WERI-Rb-1 (cell line): ENCODE measurements at places on chromosomes 7 and 10.
A peak's percentile ranks its signal among the peaks of the same experiment; 100 is the strongest.

- no peak for DNase-seq
Observed at GRCh38 chr7:139328375-139328774, 12.8 kb upstream of the FMC1 start.

- DNase-seq, result no peak
Observed at GRCh38 chr10:117164592-117165537, 26.8 kb upstream of the VAX1 start.

DNA sequence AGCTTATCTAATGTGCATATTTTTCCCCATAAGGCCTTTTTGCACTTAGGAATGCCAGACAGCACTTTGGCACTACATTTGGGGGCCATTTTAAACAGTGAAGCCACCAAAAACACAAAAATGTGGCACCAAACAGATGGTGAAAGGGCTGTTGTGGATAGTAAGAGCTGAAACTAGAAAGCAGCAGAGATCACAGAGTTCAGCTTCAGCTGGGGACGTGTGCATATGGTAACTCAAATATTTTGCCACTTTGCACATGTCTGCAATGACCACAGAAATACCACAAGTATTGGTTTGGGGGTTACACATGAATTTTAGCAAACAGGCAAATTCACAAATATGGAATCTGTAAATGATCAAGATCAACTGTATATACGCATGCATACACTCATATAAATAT lies 72.8 kb downstream of the PODXL start:
- no peak for DNase-seq

- no peak for DNase-seq
Observed at GRCh38 chr7:14374336-14374735, 384.9 kb upstream of the ETV1 start.

- no peak for DNase-seq
Observed at GRCh38 chr7:17090751-17091150, 207.7 kb upstream of the AHR start.

DNA sequence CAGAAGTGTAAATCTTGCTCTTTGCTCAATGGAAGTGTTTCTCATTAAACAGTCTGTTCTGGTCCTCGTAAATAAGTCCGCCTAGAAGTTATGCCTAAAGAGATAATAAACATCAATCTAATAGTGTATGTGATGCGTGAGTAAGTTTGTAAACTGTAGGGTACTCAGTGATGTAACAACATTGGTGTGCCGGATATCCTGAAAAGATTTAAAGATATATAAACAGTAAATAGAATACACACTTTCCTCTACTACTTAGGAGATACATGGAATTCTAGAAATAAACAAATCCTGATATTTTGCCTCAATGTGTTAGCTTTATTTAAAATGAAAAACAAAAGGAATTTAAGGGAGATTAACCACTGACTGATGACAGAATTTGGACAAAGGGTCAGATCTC lies 123.5 kb downstream of the AHR start:
- DNase-seq, result no peak

GRCh38 chr10:103881416-103882284 lies 26.3 kb upstream of the SH3PXD2A start:
- DNase-seq, result no peak

- no peak for DNase-seq
Observed at GRCh38 chr10:15601819-15602218, 117.9 kb downstream of the ITGA8 start.

DNA sequence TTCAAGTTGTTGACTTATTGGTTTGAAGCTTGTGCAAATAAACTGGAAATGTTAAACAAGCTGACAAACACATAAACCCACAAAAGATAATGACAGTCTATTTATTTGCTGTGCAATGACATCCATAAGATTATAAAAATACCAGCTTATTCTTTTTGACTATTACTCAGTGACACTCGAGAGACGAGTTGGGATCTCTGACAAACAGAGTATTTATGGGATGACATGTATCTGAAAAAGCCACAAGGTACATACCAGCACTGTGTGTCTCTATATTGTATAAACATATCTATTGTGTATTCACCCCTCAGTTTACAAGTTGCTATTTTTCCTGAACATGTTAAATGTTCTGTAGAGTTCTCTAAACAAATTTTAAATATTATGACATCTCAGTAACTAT lies 88.9 kb downstream of the CHRM2 start:
- DNase-seq, result no peak

GRCh38 chr10:69439813-69440506 lies 11.3 kb upstream of the TSPAN15 start:
- peak; percentile 71 for DNase-seq

- DNase-seq, result no peak
Observed at GRCh38 chr7:1455241-1455939, 3.9 kb downstream of the MICALL2 start.

DNA sequence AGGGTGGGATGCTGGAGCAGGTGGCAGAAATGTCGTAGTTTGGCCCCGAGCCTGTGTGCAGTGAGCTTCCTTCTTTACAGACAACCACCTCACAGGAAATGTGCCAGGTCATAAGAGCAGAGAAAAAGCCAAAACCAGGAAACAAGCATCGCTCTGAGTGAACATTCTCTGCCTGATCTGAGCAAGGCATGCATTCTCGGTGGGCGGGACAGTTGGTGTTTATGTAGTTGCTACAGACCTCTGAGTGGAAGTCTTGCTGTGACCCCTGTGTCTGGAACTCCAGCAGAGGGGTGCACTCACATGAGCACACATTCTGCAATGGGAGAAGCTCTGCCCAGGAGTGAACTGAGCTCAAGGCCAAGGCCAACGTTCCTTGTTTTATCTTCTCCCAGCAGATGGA lies 230.1 kb downstream of the TCERG1L start:
- no peak for DNase-seq

DNA sequence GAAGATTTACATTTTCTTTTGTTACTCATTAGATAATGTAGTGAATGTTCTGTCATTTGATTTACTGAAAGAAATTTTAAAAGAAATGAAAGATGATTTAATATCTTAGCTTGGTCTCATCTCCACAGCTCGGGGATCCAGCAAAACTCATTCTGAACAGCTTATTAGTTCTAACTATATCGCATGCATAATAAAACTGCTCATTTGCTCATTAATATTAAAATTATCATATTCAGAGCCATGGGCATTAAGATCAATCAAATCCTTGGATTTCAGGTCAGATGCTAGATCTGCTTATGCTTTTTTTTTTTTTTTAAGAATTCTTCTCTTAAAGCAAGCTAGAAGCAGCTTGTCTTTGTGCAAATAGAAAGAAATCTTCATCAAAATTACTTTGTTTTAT lies 246.1 kb downstream of the FOXP2 start:
- DNase-seq, result no peak

DNA sequence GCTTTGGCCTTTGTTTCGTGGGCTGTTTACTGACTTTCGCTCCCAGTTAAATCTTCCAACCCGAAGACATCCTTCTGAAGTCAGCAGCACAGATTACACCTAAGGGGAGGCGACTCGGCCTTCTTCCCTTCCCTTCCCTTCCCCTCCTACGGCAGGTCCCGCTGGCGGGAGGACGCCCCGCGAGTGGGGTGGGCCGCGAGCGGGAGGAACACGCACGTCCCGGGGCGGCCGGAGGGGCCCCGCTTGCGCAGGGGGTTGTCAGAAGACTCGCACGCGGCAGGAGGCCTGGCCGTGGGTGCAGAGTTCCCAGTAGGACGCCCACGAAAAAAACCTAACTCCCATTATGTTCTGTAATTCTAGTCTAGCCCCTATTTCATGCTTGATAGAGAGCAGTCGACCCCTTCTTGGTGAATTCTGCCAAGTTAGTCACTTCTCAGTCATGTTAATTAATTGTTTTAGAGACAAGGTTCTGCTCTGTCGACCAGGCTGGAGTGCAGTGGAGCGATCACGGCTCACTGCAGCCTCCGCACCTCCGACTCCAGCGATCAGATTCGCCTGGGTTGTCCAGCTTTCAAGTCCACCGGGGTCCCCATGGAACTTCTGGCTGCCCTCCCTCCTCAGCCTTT lies 19.2 kb upstream of the ZNF32 start:
- DNase-seq, result no peak

DNA sequence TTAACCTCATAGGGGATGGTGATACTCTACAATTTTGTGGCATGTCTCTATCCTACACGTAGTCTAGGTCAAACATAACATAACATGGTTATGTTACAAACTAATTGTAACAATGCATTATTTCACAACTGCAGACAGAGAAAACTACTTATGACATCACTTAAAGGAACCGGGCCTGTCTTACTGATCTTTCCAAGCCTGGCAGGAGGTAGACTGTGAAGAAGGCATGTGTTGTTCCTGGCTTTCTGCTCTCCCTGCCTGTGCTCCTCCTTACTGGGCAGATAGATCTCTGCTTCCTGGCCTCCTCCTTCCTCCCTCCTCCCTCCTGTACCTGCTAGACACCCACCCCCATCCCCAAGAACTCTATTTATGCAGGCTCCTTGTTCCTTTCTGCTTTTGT lies 5.4 kb downstream of the CACNB2 start:
- no peak for DNase-seq

GRCh38 chr7:123393623-123394022 lies 140.8 kb downstream of the IQUB start:
- no peak for DNase-seq

- no peak for DNase-seq
Observed at GRCh38 chr7:68122801-68123200, 1126.2 kb downstream of the TYW1 start.

- peak; percentile 74 for DNase-seq
Observed at GRCh38 chr7:128347647-128348097, 4.0 kb upstream of the RBM28 start.

DNA sequence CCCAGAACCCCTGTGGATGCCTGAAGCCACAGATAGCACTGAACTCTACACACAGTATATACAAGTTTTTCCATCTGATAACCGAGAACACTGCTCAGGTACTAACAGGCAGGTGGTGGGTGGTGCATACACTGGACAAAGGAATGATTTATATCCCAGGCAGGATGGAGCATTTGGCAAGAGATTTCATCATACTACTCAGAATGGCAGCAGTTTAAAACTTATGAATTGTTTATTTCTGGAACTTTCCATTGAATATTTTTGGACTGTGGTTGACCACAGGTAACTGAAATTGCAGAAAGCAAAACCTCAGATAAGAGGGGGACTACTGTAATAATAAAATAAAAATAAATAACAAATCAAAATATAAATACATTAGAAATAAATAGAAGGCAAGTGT lies 10.9 kb upstream of the KCNMA1 start:
- no peak for DNase-seq

DNA sequence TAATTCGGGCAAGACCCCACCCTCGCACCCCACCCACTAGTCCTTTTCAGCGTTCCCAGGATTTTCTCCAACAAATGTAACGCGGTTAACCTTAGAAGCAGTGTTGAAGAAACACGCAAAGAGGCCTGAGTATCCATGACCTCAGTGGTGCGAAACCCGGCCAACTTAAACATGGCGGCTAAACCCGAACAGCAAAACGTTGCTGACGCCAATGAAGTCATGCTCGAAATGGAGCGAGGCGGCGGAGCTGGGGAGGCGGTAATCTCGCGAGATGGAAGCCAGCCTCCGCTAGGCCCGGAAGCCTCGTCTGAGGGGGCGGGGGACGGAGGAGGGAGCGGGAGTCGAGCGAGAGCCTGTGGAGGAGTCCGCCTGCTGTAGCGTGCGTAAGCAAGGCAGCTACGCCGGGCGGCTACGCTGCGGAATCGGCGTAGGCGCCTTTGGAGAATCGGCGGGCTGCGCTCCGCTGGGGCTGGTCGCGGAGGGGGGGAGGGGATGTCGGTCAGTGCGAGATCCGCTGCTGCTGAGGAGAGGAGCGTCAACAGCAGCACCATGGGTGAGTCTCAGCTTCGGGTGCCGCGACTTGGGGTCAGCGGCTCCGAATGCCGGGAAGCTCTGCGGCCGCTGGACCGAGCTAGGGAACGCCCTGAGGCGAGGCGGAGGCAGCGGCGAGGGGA lies at the start of gene SEPTIN7:
TSS of gene SEPTIN7 (plus strand) at position 340 of the 674 bp plus-strand sequence. CDS start at position 493, 153 bp downstream.
- DNase-seq, result peak; percentile 98

GRCh38 chr7:157848508-157849340 lies 511.9 kb downstream of the DNAJB6 start:
- DNase-seq, result no peak

- DNase-seq, result no peak
Observed at GRCh38 chr7:133912916-133913697, 214.0 kb upstream of the LRGUK start.

GRCh38 chr7:104664648-104665047 lies 336.2 kb downstream of the LHFPL3 start:
- DNase-seq, result no peak

DNA sequence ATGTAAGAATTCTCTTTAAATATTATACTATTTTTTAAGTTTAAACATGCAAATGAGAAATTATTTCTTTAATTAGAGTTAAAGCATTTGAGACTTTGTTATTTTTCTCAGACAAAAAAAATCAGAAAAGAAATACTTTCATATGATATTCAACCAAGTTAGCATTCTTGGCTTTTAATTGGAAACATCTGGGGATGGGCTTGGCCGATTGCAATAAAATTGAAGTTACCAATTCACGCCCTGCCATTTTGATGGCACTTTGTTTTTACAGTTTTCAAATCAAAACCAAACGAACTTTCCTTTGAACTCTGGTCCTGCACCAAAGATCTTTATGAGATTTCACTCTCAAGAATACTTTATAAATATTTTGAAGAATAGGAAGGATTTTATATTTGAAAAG lies 127.7 kb downstream of the ATE1 start:
- DNase-seq, result no peak

- no peak for DNase-seq
Observed at GRCh38 chr10:122931088-122931906, 20.9 kb downstream of the FAM24A start.

GRCh38 chr7:83921271-83921940 lies 272.5 kb upstream of the SEMA3E start:
- no peak for DNase-seq

- no peak for DNase-seq
Observed at GRCh38 chr7:132537456-132538145, 38.7 kb downstream of the PLXNA4 start.
